ENCODE measurements at places on chromosomes 3 and 15.

DNA sequence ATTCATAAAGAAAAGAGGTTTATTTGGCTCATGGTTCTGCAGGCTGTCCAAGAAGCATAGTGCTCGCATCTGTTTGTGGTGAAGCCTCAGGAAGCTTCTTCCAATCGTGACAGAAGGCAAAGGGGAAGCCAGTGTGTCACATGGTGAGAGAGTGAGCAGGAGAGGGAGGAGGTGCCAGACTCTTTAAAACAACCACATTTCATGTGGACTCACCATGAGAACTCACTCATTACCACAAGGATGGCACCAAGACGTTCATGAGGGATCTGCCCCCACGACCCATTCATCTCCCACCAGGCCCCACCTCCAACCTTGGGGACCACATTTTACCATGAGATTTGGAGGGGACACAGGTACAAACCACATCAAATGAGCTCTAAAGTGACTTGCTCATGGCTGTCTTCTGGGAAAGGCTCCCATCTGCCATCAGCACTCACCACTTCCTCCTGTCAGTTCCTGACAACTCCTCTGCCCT lies 327.3 kb upstream of the TLE3 start:
- DNase-seq: no peak

DNA sequence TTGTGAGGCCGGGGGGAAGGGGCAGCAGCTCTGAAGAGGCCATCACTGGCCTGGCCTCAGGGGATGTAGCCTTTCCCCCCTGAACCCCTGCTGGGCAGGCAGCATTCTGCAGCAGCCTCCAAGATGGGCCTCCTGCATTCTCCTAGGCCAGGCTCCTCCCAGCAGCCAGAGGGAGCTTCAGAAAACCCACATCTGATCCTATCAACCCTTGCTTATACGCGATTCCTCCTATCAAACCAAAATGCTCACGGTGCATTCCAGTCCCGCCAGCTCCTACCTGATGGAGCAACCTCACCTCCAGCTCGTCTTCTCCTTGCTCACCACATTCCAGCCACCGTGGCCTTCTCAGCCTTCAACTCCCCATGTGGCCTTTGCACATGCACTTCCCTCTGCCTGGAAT lies 85.7 kb downstream of the MEGF11 start:
- DNase-seq: no peak

GRCh38 chr3:61650276-61650675 lies 88.9 kb downstream of the PTPRG start:
- no peak for DNase-seq

GRCh38 chr3:34504775-34505174 lies 706.3 kb downstream of the PDCD6IP start:
- DNase-seq: no peak

GRCh38 chr3:156059950-156060501 lies 60.4 kb upstream of the KCNAB1 start:
- no peak for DNase-seq

GRCh38 chr3:15460891-15461531 lies 33.6 kb downstream of the EAF1 start:
- DNase-seq: no peak

DNA sequence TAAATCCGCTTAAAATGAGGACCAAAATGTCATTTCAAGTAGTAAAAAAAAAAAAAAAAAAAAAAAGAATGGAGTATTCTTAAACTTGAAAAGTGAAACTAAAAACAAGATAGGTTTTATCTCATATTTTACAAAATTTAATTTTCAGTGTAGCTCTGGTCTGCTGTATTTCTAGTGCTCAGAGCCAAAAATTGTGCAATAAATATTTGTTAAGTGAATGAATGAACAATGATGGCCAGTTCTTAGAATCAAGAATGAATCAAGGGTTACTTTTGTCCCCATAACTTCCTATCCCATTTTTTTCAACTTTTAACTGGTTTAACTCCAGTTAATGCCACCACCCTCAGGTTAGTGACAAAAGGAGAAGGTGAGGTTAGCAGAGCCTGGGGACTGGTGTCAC lies 214.4 kb downstream of the ABHD5 start:
- no peak for DNase-seq

GRCh38 chr3:123258811-123259420 lies 57.2 kb downstream of the SEC22A start:
- DNase-seq: no peak
